HFFc6 (cell line): ENCODE measurements at places on chromosomes 12 and 14. TPM values are rescaled to one million over a fixed set of nuclear protein-coding genes. Genes with fewer than 3 reads are reported as not detected.

DNA sequence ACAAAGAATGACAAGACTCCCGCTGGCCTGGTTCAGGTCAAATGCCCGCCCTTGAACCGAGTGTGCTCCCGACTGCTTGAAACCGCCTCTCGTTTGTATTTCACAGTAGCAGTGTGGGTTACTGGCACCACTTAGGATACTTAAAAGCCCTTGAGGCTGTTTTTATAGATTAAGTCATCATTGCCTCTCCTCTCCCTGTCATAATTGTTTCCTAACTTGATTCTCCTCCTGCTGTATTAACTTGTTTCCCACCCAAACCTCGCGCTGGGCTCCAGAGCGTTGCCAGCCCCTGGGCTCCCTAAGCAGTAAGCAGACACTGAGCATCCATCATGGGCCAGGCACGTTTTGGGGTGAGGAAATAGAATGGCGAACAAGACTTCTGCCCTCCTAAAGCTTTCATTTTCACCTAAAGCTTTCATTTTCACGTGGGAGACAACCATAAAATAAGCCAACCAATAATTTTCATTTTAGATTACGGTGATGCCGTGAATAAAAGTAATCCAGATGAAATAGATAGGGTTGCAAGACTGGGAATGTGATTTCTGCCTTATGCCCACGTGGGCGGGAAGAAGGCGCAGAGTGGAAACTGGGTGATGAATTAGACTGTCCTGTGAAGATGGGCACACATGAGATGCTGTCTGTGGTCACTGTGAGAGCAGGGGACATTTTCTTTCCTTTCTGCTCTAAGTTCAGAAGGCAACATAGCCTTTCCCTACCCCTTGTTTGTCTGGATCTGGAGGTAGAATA lies 97.5 kb downstream of the PPP2R5C start:
- peaks cover 33% of the 10 kb centered on the region for H3K4me1 ChIP-seq
- no peak for DNase-seq
- H3K27me3 ChIP-seq = no peaks in the 10 kb centered on the region; the same call in 1 of the 2 replicates

DNA sequence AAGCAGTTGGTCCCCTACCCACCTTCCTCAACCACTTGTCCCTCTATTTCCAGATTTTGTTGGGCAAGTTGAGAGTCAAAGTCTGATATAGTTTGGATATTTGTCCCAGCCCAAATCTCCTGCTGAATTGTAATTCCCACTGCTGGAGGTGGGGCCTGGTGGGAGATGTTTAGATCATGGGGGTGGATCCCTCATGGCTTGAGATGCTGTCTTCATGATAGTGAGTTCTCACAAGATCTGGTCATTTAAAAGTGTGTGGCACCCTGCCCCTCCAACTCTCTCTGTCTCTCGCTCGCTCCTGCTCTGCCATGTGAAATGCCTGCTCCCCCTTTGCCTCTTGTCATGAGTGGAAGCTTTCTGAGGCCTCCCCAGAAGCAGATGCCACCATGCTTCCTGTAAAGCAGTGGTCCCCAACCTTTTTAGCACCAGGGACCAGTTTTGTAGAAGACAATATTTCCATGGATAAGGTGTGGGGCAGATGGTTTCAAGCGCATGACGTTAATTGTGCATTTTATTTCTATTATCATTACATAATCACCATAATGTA lies 37.3 kb upstream of the BCL11B start:
- H3K36me3 ChIP-seq = no peaks in the 10 kb centered on the region
- no peak overlapping the region for H3K4me3 ChIP-seq
- DNase-seq = no peak
- peaks cover 17% of the 10 kb centered on the region for H3K27me3 ChIP-seq
- H3K4me1 ChIP-seq = no peaks in the 10 kb centered on the region

GRCh38 chr12:109449845-109450532 lies 27.1 kb downstream of the KCTD10 start:
- H3K4me3 ChIP-seq = no peak overlapping the region
- H3K36me3 ChIP-seq = peaks cover 40% of the 10 kb centered on the region
- H3K4me1 ChIP-seq = peaks cover 43% of the 10 kb centered on the region

- no peaks in the 10 kb centered on the region; the same call in 1 of the 2 replicates for H3K36me3 ChIP-seq
- no peaks in the 10 kb centered on the region for H3K4me1 ChIP-seq
- no peaks in the 10 kb centered on the region; the same call in none of the 2 replicates for H3K27me3 ChIP-seq
- no peak for DNase-seq
- no peak overlapping the region for H3K4me3 ChIP-seq
- H3K27ac ChIP-seq = no peak overlapping the region
Observed at GRCh38 chr12:23463172-23463571, 486.3 kb downstream of the SOX5 start.

Gene AKAP6
- 5.0 to 9.3 TPM (median 6.6 TPM) in 3 replicates for total RNA-seq

- H3K4me1 ChIP-seq = no peaks in the 10 kb centered on the region
- no peak overlapping the region for H3K4me3 ChIP-seq
- H3K36me3 ChIP-seq = no peaks in the 10 kb centered on the region; the same call in 1 of the 2 replicates
- DNase-seq = no peak
Observed at GRCh38 chr12:127822809-127823411, 444.1 kb upstream of the TMEM132C start.

- no peaks in the 10 kb centered on the region for H3K36me3 ChIP-seq
- H3K4me1 ChIP-seq = peaks cover 12% of the 10 kb centered on the region
- H3K27ac ChIP-seq = no peak overlapping the region
- peak; percentile 31 for DNase-seq
- no peak overlapping the region for H3K4me3 ChIP-seq
Observed at GRCh38 chr12:64894827-64895475, 70.5 kb downstream of the TBC1D30 start.

DNA sequence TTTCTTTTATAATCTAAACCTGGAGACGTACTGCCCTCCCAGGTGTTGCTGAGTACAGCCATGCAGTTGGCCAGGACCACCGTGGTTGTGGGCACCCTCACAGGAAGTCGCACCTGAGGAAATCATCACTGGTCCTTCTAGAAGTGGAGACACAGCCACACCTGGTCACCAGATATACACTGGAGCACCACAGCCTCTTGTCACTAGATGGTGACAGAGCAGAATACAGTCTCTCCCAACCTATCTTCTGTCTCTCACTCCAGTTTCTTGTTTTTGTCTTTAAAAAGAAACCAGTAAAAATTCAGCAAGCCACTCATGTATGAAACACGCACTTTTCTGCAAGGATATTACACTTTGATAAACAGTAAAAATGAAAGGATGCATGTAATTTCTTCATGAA lies 43.1 kb upstream of the GPHB5 start:
- no peak overlapping the region for H3K4me3 ChIP-seq
- DNase-seq = no peak
- H3K36me3 ChIP-seq = no peaks in the 10 kb centered on the region
- no peak overlapping the region for H3K27ac ChIP-seq
- peaks cover 4% of the 10 kb centered on the region for H3K27me3 ChIP-seq

GRCh38 chr12:52918351-52918750 lies 13.5 kb upstream of the KRT8 start:
- no peak for DNase-seq
- H3K27ac ChIP-seq = no peak overlapping the region
- peaks cover 13% of the 10 kb centered on the region for H3K4me1 ChIP-seq
- H3K27me3 ChIP-seq = peaks cover 2% of the 10 kb centered on the region; the same call in 1 of the 2 replicates

DNA sequence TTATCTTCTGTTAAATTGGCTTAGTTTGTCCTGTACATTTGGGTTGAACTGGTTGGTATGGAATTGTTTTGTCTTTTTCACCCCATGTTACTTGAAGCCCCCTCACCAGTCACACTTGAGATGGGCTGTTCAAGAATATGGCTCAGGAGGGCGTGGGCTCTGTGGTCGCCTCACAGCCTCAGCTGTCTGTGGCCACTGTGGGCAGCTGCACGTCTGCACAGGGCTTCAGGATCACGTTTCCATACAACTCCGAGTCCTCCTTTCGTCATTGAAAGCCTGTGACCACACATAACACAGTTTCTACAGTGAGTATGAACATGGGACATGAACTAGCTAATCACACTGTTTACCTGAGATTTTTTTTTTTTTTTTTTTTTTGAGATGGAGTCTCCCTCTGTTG lies 81.3 kb downstream of the MOK start:
- no peak overlapping the region for H3K4me3 ChIP-seq
- no peak overlapping the region for H3K27ac ChIP-seq
- peaks cover 19% of the 10 kb centered on the region for H3K36me3 ChIP-seq
- peaks cover 12% of the 10 kb centered on the region for H3K4me1 ChIP-seq
- H3K27me3 ChIP-seq = peaks cover 7% of the 10 kb centered on the region
- no peak for DNase-seq

Gene FOXA1
- 0.29 and 7.3 TPM in 2 replicates for total RNA-seq

GRCh38 chr14:67240168-67240932 lies 885 bp upstream of the PALS1 start:
- peak overlapping the region; percentile 85 for H3K4me3 ChIP-seq
- H3K4me1 ChIP-seq = peaks cover 42% of the 10 kb centered on the region
- DNase-seq = peak; percentile 45
- H3K27ac ChIP-seq = peak overlapping the region; percentile 84
- H3K36me3 ChIP-seq = peaks cover 19% of the 10 kb centered on the region

Gene PEBP1
- 193 to 263 TPM (median 256 TPM) in 3 replicates for total RNA-seq

Gene GLIPR1L2
- 0.19 to 1.3 TPM (median 0.34 TPM) in 3 replicates for total RNA-seq

DNA sequence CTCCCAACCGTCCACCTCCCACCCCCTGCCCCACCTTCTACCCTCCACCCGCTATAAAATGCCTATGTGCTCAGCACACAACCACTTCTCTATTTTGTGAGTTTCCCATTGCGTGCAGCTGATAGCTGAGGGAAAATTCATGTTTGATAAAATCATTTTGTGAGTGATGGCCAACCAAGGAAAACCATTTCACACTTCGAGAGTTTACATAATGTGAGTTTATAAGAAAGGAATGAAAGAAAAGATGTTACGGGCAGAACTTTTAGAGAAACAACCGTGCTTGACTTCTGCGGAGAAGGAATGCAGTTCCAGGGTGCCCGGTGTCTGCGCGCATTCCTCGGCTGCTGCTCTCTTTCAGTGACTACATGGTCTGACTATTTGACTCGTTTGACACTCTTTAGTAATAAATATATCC lies 140.9 kb downstream of the EFCAB11 start:
- peaks cover 36% of the 10 kb centered on the region for H3K4me1 ChIP-seq
- H3K4me3 ChIP-seq = peak overlapping the region; percentile 66
- H3K36me3 ChIP-seq = no peaks in the 10 kb centered on the region
- peak overlapping the region; percentile 78 for H3K27ac ChIP-seq
- no peaks in the 10 kb centered on the region; the same call in 1 of the 2 replicates for H3K27me3 ChIP-seq

Gene GDF11
- 17.1 to 25.2 TPM (median 25.2 TPM) in 3 replicates for total RNA-seq

GRCh38 chr12:65779091-65779642 lies 45.1 kb upstream of the HMGA2 start:
- peak; percentile 30 for DNase-seq
- peaks cover 2% of the 10 kb centered on the region; the same call in 1 of the 2 replicates for H3K27me3 ChIP-seq
- peak overlapping the region; percentile 22 for H3K27ac ChIP-seq

Gene EIF2S3B
- 0.23 to 0.81 TPM (median 0.53 TPM) in 3 replicates for total RNA-seq

Gene KRT85
- total RNA-seq = not detected in 3 replicates

DNA sequence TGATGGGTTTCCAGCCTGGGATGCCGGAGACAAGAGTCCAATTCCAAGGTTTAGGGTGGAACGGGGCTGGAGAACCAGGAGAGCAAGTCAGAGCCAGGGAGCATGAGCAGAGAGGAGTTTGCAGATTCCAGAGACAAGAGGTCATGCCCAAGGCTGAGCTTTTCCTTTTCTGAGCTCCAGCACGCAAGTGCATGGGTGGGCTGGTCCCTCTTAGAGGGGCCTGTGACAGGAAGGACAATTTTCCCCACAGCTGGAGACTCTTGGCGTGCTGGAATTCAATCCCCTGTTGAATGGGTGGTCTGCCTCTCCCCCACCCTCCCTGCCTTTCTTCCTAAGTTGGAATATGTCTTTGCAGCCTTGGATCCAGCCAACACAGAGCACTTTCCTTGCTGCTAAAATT lies 431.9 kb downstream of the BCL11B start:
- H3K4me1 ChIP-seq = no peaks in the 10 kb centered on the region
- no peaks in the 10 kb centered on the region for H3K36me3 ChIP-seq
- H3K27me3 ChIP-seq = peaks cover 2% of the 10 kb centered on the region; the same call in 1 of the 2 replicates
- DNase-seq = no peak

GRCh38 chr12:57370072-57370471 lies 60.8 kb downstream of the R3HDM2 start:
- no peak for DNase-seq
- H3K4me3 ChIP-seq = no peak overlapping the region
- H3K36me3 ChIP-seq = peaks cover 31% of the 10 kb centered on the region
- H3K4me1 ChIP-seq = peaks cover 26% of the 10 kb centered on the region

DNA sequence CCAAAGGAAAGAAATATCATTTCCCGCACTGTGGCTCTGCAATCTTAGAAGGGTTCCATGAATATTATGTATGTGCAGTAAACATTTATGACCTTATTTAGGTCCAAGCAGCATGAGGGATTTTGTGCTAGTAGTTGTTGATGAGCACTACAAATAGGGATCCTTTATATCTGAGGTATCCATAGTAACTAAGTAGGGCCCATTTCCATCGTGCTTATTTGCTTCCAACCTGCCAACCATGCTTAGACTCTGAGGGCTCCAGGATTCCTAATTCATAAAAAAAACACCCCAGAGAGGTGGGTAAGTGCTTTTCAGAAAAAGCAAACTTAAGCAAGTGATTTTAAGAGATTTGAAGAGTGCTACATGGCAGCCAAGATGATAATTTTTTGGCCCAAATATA lies 39.7 kb downstream of the HMGA2 start:
- peak overlapping the region; percentile 78 for H3K27ac ChIP-seq
- no peak for DNase-seq
- H3K4me1 ChIP-seq = peaks cover 88% of the 10 kb centered on the region
- peaks cover 71% of the 10 kb centered on the region for H3K36me3 ChIP-seq

- H3K27ac ChIP-seq = no peak overlapping the region
- no peaks in the 10 kb centered on the region for H3K4me1 ChIP-seq
- no peaks in the 10 kb centered on the region; the same call in 1 of the 2 replicates for H3K27me3 ChIP-seq
- H3K4me3 ChIP-seq = no peak overlapping the region
- DNase-seq = no peak
Observed at GRCh38 chr14:93537951-93538350, 107.2 kb downstream of the UNC79 start.

Gene PPP1R36
- total RNA-seq = 0.26 and 1.1 TPM in 2 replicates

DNA sequence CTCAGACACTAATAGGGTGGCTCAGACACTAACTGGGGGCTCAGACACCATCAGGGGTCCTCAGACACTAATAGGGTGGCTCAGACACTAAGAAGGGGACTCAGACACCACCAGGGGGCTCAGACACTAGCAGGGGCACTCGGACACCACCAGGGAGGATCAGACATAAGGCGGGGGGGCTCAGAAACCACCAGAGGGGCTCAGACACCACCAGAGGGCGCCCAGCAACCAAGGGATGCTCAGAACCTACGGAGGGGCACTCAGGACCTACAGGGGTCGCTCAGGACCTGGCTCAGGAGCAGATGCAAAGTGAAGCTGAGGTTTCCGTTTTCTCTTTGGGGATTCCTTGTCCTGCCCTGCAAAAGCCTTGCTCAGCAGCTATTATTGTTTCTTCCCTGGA lies 448.5 kb downstream of the TMEM121 start:
- H3K36me3 ChIP-seq = 0 out of 2 replicates have a peak, but pooled peaks cover 8% of the 10 kb centered on the region
- no peak for DNase-seq
- peaks cover 30% of the 10 kb centered on the region for H3K4me1 ChIP-seq

GRCh38 chr12:97404543-97404942 lies 58.1 kb upstream of the RMST start:
- H3K27ac ChIP-seq = no peak overlapping the region
- no peak overlapping the region for H3K4me3 ChIP-seq
- H3K27me3 ChIP-seq = no peaks in the 10 kb centered on the region
- DNase-seq = no peak

Gene SENP1
- total RNA-seq = 17.1 to 20.7 TPM (median 18.2 TPM) in 3 replicates
